ENCODE measurements at places on chromosomes 16 and 17. TPM values are rescaled to one million over a fixed set of nuclear protein-coding genes. Genes with fewer than 3 reads are reported as not detected.

The NETO2 gene
- total RNA-seq = 0.29 TPM

The KRT33A gene
- total RNA-seq = not detected

The EME1 gene
- total RNA-seq = 2.7 TPM

The YPEL2 gene
- total RNA-seq = 75.0 TPM

The ASB16 gene
- total RNA-seq = not detected

The KRT39 gene
- not detected for total RNA-seq

The NPIPB6 gene
- total RNA-seq = 6.9 TPM

The BAIAP3 gene
- total RNA-seq = 3.0 TPM

The KRTAP9-8 gene
- total RNA-seq = not detected

The CA7 gene
- total RNA-seq = not detected

The ZFHX3 gene
- total RNA-seq = 0.38 TPM

The FGF11 gene
- 3.0 TPM for total RNA-seq

The EFNB3 gene
- total RNA-seq = not detected

The PRKCB gene
- total RNA-seq = 129 TPM

The CCL14 gene
- total RNA-seq = not detected

The KCNH6 gene
- not detected for total RNA-seq

The LRRC36 gene
- total RNA-seq = not detected

The SYNGR3 gene
- total RNA-seq = 0.60 TPM

The DPEP3 gene
- 3.1 TPM for total RNA-seq

The MTMR4 gene
- 50.6 TPM for total RNA-seq

The PPY gene
- not detected for total RNA-seq

The CDK3 gene
- total RNA-seq = 12.5 TPM

The CDRT15L2 gene
- not detected for total RNA-seq

The TSNAXIP1 gene
- total RNA-seq = 1.0 TPM

The FOXL1 gene
- not detected for total RNA-seq

The CTRB1 gene
- total RNA-seq = not detected

The DLX3 gene
- not detected for total RNA-seq

The CCL8 gene
- not detected for total RNA-seq

The BCAR1 gene
- total RNA-seq = 0.30 TPM

The ABCA10 gene
- total RNA-seq = 5.5 TPM

The PRR15L gene
- total RNA-seq = not detected

The CDH13 gene
- not detected for total RNA-seq

The PLD2 gene
- total RNA-seq = 21.4 TPM

The NEUROD2 gene
- total RNA-seq = not detected

The CIBAR2 gene
- total RNA-seq = not detected

The PTRH2 gene
- total RNA-seq = 17.3 TPM

The TPSG1 gene
- total RNA-seq = not detected

The MIF4GD gene
- 37.3 TPM for total RNA-seq

The RNU2-1 gene
- 8,620 TPM for total RNA-seq

The FBXL16 gene
- total RNA-seq = 29.3 TPM

The DNAH3 gene
- total RNA-seq = not detected

The KRTAP17-1 gene
- not detected for total RNA-seq

Data from naive thymus-derived CD8-positive, alpha-beta T cell (primary cell).